Upper lobe of right lung (tissue), 1 donor: ENCODE measurements at places on chromosomes 1 and 21. TPM values are rescaled to one million over a fixed set of nuclear protein-coding genes. Genes with fewer than 3 reads are reported as not detected.

The DCDC2B gene
- not detected for total RNA-seq

- no peak for DNase-seq
Measured at GRCh38 chr1:55472784-55473183, 257.6 kb upstream of the USP24 start.

- DNase-seq = no peak
Measured at GRCh38 chr1:67382292-67382691, 47.9 kb downstream of the SERBP1 start.

The TTLL7 gene
- total RNA-seq = 16.2 TPM

- no peak for DNase-seq
Measured at GRCh38 chr1:186806477-186806876, 22.3 kb upstream of the PLA2G4A start.

GRCh38 chr1:181391301-181391900 is 91.9 kb upstream of the CACNA1E start:
- no peak for DNase-seq
